WERI-Rb-1 (cell line): ENCODE measurements at places on chromosomes 11 and 22.
A peak's percentile ranks its signal among the peaks of the same experiment; 100 is the strongest.

GRCh38 chr11:57972013-57972367, 51.7 kb upstream of the OR9Q1 start:
- no peak for DNase-seq

GRCh38 chr22:41619979-41620588, 759 bp downstream of the DESI1 start:
- DNase-seq = peak; percentile 61

DNA sequence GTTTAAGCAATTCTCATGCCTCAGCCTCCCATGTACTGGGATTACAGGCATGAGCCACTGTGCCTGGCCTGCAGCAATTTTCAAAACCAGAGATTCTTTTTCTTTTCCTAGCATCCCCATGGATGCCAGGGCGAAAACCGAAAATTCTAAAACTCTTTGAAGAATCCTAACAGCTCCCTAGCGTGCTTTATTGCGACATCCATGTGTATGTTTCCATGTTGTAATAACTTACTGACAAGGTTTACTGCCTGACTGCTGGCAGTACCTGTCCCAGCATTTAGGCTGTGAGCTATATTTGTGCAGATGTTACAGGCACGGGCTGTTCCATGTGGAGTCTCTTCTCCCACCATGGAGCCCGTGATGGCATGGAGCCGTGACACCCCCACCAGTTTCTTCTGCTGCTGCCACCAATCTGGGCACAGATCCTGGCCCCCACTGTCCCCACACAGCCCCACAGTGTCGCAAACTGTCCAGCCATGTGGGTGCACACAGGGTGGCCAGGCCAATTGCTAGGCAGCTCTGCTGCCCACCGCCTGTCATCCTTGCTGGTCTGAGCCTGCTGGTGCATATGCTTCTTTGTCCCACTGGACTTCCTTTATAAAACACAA, 7.1 kb upstream of the TAB1 start:
- DNase-seq = no peak

- DNase-seq = peak; percentile 66
These were observed at the start of gene PLCB3 for GRCh38 chr11:64251016-64251752. PLCB3 (plus strand) TSS chr11:64251530; CDS start chr11:64251650, 120 bp downstream.

DNA sequence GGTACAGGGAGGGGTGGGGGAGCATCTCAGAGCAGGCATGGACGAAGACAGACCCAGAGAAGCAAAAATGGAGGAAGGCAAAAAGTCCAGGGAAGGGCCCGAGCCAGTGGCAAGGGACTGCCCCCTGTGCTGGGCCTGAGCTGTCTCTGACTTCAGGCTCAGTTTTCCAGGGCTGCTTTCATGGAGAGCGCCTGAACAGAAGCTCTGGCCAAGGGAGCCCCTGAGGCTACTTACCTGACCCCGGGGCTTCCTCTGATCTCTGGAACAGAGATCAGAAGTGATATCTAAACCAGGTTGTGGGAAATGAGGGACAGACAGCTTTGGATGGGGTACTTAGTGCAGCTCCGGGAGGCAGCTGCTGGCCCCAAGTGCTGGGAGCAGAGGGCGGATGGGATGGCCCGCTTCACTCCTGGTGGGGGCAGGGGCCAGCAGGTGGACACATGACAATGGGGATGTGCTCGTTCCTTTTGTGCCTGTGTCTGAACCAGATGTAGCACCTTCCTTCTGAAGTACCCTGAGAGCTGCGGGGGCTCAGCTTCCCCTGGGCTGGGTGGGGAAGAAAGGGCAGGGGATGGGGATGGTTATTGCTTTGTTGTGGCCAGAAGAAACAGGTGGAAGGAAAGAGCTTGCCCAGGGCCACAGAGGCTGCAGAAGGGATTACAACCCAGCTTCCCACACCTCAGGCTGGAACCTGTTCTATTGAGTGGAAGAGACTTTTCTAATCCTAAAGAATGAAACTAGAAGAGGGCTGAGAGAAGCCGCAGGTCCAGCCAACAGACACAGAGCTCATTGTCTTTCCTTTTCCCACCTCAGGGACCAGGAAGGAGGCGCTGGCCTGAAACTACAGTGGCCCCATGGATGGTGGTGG, 5.7 kb downstream of the LRRC10B start:
- peak; percentile 46 for DNase-seq

- DNase-seq = no peak
These were observed 94.5 kb downstream of the FDX1 start for GRCh38 chr11:110524238-110524637.

- DNase-seq = no peak
These were observed 21.2 kb downstream of the PTPRJ start for GRCh38 chr11:48001438-48002021.

- DNase-seq = no peak
These were observed 1.8 kb downstream of the LARGE2 start for GRCh38 chr11:45924036-45924915.

- no peak for DNase-seq
These were observed 78.5 kb downstream of the RDX start for GRCh38 chr11:110217936-110218335.

DNA sequence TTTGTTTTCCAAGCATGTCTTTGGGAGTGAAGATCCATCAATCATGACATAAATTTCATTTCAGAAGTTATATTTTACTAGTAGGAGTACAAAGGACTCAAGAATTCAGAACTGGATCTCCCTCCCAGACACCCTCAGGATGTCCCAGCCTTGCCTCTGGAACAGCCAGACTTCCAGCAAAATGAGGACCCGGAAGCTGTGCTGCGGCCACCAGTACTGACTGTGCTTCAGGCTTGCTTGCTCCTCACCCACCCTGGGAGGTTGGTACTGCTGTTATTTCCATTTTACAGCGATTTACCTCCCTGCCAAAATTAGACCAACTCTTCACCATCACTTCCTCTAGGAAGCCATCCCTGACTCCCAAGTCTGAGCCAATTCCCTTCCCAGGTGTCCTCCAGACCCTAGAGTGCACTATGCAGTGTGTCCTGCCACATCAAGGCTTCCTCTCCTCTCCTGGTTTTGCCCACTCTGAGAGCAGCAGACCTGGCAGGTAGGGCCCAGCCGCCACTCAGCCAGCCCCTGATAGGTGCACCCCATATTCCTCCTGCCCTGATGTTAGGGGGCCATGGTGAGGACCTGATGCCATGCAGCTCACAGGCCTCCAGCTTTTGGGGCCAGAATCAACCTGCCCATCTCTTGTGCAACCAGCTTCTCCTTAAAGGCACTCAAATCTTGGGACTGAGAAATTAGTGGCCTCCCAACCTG, 47.3 kb upstream of the WNT7B start:
- DNase-seq = no peak

- DNase-seq = no peak
These were observed 3.2 kb downstream of the TTLL12 start for GRCh38 chr22:43183496-43184277.

GRCh38 chr11:73854680-73855079, 22.0 kb downstream of the COA4 start:
- no peak for DNase-seq

- peak; percentile 43 for DNase-seq
These were observed 193.2 kb upstream of the PLET1 start for GRCh38 chr11:112453601-112454577.

GRCh38 chr11:120778685-120779490, 245.0 kb upstream of the TBCEL start:
- no peak for DNase-seq

GRCh38 chr11:34169686-34170085, 64.3 kb downstream of the NAT10 start:
- DNase-seq = peak; percentile 92

- DNase-seq = no peak
These were observed 120.9 kb downstream of the ME3 start for GRCh38 chr11:86551288-86552092.

DNA sequence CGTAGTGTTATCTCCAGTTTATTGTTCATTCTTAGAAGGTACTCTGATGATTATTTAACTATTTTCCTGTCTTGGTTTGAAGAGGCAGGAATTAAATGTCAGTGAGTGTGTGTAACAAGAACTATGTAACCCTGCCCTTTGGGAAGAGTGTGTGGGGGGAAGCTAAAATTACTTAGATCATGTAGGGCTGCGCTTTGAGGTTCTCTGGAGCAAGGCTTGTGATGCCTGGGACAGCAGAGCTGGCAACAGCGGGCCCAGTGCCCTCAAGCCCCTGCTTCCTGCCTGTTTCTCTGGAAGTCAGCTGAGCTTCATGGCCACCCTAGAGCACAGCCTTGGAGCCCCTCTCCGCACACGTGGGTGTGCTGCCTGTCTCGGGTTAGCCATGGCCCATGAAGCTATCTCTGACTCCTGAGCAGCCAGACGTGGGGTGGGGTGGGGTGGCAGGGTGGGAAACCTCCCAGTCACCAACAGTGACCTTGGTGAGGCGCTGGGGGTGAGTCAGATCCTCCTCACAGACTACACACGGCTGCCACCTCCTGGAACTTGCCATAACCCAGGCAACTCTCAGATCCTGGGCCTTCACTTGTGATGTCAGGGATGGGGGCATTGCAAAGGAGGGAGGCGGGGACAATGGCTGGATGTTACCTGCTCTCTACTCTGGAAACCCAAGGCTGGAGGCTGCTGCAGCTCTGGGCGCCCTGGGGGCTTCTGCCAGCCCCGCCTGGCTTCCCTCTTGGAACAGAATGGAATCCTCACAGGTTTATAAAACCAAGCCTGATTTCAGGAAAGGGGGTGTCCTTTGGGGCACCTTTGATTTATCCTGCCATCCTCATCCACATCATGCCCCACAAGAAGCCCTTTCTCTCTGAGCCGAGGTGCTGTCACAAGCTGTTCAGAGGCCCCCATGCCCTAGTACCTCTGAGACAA, 88.6 kb downstream of the SNX19 start:
- DNase-seq = peak; percentile 81

DNA sequence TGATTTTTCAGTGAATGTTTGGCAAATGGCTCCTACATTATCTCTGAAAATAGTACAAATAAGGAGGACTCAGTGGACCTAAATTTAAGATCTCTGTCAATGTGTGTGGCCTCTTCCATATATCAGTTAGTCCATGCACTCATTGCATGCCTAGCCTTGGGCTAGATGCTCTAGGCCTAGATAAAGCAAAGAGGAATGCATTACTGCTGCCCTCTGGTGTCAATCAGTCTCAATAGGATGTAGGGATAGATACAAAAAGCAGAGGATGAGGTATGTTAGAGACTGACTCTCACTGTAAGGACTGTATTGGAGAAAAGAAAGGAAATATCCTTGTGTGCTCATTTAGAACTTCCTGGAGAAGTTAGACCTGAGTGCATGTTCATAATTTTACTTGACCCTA, 42.0 kb downstream of the MS4A2 start:
- peak; percentile 67 for DNase-seq

GRCh38 chr22:23068096-23068831, 2.1 kb upstream of the GNAZ start:
- DNase-seq = peak; percentile 3

GRCh38 chr11:12122083-12122482, 11.7 kb downstream of the MICAL2 start:
- peak; percentile 58 for DNase-seq

DNA sequence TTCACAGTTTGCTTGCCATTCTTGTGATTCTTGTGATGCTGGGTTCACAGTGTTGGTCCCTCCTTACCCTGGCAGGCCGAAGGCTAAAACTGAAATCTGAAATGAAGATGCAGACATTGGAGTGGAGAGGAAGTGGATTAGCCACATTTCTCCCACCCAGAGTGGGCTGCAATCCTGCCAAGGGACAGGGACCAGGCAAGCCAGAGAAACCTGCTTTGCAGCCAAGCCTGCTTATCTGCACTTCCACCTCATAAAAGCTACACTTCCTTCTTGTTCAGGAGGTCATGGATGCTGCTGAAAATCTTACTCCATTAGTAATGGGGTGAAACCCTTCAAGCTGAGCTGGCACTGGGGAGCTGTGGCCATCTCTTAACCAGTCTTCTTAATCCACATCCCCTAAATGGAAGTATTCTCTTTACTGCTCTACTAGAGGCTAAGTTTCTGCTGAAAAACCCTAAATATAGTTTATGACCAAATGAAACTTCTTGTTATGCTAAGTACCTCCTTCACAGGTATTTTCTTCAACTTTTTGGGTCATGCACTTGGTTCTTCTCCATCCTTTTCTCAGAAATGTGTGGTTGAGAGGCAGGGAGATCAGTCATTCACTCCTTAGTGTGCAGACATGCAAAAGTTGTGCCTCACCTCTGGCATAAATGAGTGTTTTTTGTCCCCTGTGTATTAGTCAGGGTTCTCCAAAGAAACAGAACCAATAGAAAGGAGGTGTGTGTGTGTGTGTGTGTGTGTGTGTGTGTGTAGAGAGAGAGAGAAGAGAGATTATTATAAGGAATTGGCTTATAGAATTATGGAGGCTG, 133.9 kb upstream of the BMAL1 start:
- no peak for DNase-seq
